ENCODE measurements at places on chromosomes 6 and 20.

DNA sequence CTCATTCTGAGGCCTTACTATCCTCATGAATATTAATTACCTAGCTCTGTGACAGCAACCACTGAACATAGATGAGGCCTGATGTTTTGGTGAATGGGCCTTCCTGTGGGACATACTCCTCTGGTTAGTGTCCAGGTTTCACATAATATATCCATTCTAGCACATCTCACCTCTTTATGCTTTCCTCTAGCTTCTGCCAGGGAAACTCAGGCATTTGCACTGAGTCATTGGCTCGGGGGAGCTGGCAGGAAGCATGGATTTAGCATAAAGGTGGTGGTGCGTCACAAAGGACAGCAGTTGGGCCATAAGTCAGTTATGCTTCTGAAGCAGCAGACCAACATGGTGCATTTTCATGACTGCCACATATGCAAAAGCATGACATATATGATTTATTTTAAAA is 37.5 kb upstream of the TMEM170B start:
- DNase-seq, result no peak

GRCh38 chr6:82711105-82711827 is 347.6 kb downstream of the TPBG start:
- DNase-seq, result no peak

- DNase-seq, result peak; percentile 68
Measured at GRCh38 chr6:114108119-114109002, 137.4 kb upstream of the HDAC2 start.

DNA sequence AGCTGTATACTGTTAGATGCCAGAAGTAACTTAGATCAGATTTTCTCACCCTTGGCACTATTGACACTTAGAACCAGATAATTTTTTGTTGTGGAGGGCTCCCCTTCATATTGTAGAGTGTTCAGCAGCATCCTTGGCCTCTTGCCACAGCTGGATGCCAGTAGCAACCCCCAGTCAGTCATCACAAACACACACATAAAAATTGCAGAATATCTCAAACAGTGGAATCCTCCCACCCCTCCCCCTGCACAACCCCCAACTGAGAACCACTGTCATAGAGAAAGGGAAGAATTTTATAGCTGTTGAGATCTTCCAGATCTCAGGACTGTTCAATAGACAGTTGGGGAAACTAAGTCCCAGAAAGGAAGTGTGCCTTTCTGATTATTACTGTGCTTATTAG is 81.2 kb upstream of the VSTM2L start:
- no peak for DNase-seq

GRCh38 chr6:35302604-35303241 is 5.1 kb downstream of the DEF6 start:
- no peak for DNase-seq

DNA sequence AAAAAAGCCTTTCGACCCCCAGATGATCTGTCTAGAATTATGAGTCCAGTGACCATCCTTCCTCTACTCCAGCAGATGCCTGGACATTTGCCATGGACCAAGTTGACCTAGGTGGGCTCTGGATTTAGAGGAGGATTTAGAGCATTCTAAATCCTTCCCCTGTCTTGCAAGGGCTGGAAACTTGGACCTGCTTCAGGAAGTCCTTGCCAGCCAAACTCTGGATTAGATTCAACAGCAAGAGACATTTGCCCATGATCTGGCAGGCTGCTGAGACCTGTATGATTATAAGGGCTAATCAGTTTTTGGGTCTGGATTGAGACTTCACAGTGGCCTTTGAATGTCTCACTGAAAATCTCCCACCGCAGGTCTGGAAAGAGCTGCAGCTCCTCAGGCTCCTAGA is 13.1 kb upstream of the HDGFL1 start:
- DNase-seq, result no peak

DNA sequence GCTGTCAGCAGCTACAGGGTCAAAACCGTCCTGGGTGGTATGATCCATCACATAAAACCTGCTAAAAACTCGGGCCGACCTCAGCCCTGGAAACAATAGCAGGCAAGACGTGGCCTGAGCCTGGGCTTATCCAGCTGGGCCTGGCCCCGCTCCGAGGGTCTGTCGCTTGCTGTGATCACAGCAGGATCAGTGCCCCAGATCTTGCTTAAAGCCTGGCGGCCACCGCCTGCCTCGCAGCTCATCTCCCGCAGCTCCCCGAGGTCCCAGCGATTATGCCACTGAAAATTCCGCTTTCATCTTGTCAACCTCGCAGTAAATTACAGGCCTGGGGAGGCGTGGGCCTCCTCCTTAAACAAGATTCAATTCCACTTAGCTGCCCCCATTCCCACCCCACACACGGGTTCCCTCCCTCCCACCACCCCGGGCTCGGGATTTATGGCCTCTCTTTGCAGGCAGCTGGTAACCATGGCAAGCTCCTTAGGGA is 40.1 kb downstream of the CDH22 start:
- no peak for DNase-seq

GRCh38 chr6:151701911-151702562 is 105.4 kb upstream of the ESR1 start:
- no peak for DNase-seq

GRCh38 chr20:58876437-58876836 is 23.9 kb downstream of the GNAS start:
- DNase-seq, result no peak

DNA sequence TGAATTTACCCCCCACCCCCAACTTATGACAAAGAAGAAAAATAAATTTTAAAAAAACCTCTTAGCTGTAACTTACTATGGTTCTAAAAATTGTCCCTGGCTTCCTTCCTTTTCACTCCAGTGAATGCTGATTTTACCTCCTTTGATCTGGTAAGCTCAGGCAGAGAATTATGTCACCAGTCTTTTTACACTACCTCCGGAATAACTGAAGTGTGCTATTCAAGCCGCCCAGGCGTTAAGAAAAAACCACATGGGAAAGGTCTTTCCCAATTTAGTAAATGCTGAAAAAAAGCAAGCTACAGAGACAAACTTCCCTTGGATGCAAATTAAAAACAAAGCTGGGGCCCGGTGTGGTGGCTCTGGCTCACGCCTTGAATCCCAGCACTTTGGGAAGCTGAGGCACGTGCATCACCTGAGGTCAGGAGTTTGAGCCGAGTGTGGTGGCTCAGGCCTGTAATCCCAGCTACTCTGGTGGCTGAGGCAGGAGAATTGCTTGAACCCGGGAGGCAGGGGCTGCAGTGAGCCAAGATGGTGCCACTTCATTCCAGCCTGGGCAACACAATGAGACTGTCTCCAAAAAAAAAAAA is 12.4 kb downstream of the SNX5 start:
- DNase-seq, result no peak

DNA sequence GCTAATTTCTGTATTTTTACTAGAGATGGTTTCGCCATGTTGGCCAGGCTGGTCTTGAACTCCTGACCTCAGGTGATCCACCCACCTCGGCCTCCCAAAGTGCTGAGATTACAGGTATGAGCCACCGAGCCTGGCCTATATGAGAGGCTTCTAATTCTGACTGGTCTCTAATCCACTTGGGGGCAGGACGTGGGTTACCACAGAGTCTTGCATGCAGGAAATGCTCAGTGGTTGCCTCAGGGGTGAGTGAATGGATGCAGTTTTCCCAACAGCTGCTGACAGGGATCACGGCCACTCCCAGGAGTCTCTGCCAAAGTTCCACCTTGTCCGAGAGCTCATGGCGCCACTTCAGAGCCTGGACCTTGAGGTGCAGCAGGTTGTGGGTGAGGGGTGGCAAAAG is 6.4 kb upstream of the FANCE start:
- DNase-seq, result no peak

GRCh38 chr20:38445381-38445796 is 10.3 kb upstream of the SNHG17 start:
- no peak for DNase-seq

DNA sequence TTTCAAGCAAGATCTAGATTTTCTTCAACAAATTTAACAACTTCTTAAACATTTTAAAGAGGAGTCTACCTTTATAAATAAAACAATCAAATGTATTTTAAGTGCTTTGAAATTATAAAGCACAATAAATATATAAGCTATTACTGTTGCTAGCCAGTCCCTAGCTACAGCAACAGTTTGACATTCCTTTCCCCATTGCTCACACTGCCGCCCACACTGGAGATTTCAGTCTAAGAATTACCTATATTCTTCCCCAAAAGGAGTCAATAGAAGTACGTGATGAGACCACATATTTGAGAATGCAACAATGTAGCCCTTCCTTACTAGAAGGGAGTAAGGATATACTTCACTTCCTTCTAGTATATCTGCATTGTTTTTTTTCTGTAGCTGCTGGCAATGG is 65.3 kb upstream of the RNF146 start:
- peak; percentile 27 for DNase-seq

DNA sequence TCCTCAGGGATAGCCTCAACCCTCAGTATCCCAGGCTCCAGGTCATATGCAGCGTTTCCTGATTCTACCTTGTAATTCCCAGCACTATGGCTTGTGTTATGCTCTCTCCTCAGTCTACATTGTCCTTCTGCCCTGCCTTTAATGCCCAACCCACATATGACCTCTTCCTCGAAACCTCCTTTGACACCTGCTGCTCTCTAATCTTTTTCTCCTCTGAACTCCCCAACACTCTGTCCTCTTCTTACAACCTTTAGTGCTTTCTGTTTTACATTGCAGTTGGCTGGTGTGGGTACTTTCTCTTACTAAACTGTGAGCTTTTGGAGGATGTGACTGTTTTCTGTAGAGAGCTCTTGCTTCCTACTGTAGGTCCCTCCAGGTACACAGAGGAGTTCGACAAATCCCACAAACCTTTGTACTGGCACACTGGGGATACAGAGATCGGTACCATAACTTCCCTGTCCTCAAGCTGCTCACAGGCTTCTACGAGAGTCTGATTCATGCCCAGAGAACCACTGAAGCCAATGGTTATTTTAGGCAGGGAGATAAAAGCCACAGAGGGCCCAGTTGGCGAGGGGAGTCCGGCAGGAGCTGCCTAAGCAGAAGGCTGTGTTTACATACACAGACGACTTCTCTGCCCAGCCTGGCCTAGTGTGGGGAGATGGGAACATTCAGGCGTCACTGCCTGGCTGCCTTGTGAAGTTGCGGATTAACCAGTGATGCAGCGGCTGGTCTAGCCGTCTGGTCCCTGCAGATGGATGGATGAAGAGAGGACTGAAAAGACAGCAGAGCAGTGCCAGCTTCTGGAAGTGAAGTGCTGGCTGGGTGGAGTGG is 8.4 kb upstream of the EPB41L1 start:
- no peak for DNase-seq

DNA sequence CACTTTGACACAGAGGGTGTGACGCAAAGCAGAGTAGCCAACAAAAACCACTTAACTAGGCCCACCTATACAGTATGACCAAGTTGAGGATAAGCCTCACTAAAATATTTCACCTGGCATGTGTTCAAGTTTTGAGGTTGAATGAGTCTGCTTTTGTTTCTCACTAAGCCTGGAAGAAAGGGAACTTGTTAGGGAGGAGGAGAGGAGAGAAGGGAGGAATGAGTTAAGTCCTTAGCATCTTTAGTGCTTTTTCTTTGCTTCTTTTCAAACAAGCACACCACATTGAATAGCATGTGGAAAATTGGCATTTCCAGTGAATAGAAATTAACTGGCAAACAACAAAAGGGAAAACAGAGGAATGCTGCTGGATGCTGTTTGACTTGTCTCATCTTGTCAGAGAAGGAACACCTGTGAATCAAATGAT is 461.9 kb downstream of the GJA1 start:
- no peak for DNase-seq

DNA sequence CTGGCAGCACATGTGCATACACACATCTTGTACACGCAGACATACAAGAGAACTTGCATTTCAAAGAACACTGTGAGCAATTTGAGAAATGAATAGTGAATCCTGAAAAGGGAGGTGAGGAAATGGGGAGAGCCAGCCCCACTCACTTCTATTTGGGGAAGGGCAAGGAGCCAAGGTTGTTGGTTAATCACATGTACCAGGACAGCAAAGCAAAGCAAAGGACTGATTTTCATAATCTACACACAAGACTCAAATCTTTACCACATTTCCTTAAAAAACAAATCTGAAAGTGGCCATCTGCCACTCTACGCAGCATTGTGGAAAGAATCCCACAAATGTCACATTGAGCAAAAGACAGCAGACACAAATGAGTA is 35.0 kb upstream of the KIF16B start:
- no peak for DNase-seq

- DNase-seq, result no peak
Measured at GRCh38 chr6:25297039-25297441, 17.9 kb downstream of the CARMIL1 start.

Data from SJSA1 (cell line).